Activated CD4-positive, alpha-beta T cell treated with anti-CD3 and anti-CD28 coated beads, Interleukin-2, amount 10 ng/mL, durations not matched to agents 24 days and 14 days (primary cell): ENCODE measurements at places on chromosomes 12 and 14. TPM values are rescaled to one million over a fixed set of nuclear protein-coding genes. Genes with fewer than 3 reads are reported as not detected.

- no peak for DNase-seq
Observed at GRCh38 chr12:131555197-131555846, 155.6 kb upstream of the SFSWAP start.

GRCh38 chr12:123499332-123499731, 34.2 kb downstream of the RILPL1 start:
- DNase-seq: no peak

- DNase-seq: no peak
Observed at GRCh38 chr12:49133014-49133413, 1.8 kb upstream of the TUBA1B start.

DNA sequence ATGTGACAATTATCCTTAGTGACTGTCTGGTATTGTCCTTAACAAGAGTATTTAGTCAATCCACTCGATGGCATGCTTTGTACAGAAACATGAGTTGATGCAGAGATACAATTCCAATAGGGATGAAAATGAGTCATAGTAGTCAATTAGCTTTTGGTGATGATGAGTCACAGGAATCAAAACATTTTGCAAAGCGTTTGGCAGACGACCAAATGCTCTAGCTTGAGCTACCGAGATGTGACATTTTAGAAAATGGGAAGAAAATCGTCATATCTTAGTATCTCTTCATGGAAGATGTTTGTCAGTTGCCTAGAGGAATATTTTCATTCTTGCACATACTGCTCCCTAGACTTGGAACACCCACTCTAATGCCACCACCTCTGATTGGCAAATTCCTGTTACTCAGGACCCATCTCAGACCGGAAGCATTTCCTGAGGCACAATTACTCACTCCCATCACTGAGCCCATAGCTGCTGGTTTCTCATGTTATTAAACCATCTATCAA, 95.0 kb downstream of the LMNTD1 start:
- DNase-seq: no peak

DNA sequence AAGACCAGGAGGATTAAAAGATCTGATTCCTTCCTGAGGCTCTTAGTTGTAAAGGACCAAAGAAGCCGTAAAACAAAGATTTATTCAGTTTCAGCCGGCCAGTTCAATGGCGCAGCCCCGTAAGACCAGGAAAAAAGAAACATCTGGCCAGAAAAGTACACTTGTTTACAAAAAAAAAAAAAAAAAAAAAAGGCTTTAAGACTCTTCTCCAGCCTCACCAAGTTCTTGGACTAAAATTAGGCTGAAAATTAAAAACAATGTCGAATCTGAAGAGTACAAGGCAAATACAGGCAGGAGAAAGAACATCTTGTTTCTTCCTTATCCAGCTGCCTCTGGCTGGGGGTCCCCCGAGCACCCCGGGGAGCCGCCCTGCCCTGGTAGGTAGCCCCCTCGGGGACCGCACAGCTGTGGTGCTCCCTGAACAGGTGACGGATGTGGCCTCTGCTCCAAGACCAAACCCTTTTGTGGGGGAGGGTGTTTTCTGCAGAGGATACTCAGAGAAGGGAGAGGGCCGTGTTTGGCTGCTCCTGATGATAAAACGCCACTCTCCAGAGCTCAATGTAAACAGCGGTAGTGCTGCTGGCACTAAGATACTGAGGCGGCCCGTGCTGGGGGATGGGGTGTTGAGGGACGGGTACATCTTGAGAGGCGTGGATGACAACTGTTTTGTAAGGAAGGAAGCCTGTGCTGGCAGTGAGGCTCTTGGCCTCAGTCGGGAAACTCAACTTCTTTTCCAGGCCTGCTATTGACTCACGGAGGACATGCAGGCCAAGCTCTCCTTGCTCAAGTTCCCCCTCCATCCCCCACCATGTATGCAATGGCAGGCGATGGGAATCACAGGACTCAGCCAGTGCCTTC, 201.0 kb upstream of the DIO3 start:
- DNase-seq: no peak

The ADGRD1 gene
- 0.84 and 0.95 TPM in 2 replicates for total RNA-seq

DNA sequence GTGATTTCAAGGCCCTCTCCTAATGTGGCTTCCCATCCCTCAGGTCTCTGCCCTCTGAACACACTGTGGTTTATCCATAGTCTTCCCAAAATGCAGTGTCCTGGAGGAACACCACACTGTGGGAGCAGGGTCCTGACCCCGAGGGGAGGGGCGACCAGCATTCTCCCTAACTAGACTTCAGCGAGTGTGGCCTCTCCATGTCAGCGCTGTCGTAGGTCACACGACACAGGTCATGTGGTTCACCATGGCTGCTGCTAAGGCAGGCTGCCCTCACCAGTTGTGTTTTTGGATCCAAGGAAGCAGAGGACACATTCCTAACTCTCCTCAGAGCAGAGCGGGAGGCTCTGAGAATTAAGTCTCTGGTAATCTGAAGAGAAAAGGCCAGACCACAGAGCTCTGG, 50.5 kb downstream of the SSH1 start:
- DNase-seq: no peak
